ENCODE measurements at places on chromosomes 1 and 21.

DNA sequence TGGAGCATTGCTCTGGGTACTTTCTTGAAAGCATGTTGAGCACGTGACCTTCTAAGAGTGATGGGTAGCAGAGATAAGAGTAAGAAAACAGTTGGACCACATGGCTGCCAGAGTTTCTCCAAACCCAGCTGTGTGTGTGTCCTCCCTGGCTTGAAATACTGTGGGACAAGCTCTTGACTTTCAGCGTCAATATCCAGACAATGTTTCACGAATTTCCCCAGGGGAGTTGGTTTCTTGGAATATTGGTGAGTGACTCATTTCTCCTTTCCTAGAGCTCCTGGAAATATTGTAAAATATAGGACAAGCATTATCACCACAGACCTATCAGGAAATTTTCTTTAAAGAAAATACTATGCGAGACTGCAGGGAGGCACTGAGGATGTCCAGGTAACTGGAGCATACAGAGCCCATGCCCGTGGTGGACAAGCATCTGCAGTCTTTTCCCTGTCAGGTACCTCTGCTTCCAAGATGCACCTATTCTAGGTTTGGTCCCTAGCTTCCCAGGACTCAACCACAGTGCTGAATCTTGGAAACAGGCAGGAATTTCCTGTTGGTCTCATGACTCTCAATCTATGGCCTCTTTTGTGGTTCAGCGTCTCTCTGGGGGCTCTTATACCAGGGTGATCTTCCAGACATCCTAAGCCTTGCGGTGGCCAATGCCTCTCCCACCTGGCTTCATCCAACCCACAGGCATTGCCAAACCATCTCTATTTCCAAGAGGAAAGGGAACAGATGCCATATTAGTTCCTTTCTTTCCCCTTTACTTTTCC lies 67.4 kb downstream of the KCNJ6 start:
- DNase-seq, result no peak

DNA sequence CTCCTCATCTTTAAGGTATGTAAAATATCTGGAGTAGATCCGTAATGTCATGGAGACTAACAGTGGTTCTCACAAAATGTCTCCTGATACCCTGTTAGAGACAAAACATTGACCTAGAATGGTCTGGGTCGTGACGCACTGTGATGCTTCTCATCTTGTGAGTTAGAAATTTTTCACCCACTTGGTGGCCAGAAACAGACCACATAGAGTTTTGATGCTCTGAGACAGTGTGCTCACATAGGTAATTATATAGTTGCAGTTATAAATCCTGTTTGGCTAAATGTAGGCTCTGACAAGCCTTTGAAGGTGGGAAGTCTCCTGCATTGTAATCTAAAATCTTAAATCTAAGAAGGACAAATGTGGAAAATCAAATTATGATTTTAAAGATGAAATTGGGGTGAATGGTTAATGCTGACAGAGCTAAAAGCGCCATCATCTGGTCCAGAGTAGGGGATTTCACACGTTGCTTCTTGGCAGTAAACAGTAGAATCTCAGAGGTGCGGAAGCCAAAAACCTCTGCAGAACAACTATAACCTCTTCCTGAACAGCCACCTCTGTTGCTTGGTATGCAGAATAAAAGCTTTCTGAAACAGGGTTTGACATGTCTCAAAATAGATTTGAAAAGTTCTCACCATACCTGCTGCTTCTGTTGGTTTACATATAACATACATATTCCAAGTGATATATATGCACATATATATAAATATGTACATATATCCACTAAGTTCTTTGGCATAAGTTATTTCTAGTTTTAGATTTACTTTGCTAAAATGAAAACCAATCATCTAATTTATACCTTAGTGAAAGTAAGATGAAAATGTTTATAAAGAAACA lies 17.1 kb downstream of the RPAP2 start:
- DNase-seq, result no peak

DNA sequence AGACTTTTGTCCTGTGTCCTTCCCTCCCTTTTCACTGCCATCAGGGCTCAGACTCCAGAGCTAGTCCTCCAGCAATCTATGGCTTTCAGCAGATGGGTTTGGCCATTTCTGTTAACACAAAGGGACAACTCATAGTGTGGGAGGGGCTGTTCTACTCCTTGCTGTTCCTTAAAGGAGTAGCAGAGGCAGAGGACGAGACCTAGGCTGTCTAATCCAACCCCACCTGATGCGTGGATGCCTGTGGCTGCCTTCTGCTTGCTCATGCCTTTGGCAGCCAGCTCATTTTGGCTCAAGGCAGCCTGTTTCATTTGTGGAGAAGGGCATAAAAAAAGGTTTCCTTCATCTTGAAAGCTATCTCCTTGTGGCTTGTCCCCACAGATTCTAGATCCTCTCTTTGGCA lies 27.0 kb downstream of the MFSD2A start:
- DNase-seq, result peak; percentile 14

DNA sequence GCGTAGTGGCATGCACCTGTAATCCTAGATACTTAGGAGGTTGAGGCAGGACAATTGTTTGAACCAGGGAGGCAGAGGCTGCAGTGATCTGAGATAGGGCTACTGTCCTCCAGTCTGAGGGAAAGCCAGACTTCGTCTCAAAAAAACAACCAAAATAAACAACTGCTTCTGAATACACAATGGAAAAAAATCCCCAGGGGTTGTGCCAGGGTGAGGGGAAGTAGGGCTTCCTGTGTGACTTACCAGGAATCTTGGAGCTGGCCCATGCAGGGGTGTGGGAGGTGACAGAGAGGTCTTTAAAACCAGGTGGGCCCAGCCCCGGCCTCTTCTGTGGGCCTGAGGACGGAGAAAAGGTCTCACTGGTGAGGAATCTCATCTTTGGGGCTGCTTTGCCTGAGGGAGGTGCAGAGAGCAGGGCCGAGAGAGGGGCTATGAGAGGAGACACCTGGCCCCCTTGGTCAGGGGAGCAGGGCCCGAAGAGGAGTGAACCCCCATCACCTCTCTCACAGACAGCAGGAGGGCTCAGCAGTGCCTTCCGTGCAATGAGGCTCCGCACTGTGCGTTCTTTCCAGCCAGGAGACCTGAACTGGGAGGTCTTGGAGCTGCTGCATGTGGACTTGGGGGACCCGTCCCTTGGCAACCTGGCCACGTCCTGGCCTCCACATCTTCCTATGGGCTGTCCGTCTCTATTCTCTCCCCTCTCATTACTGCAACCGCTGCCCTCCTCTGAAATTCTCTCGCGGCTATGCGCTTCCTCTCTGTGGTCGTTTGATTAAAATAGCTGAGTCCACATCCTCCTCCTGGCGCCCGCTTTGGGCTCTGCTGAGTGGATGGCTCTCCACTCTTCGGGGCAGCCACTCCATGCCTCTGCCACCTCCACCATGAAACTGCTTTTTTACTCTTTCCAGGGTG lies 10.7 kb downstream of the PLA2G5 start:
- no peak for DNase-seq

GRCh38 chr1:65002508-65003315 lies 36.4 kb upstream of the JAK1 start:
- DNase-seq, result peak; percentile 61
